ENCODE measurements at places on chromosomes 13 and 19. TPM values are rescaled to one million over a fixed set of nuclear protein-coding genes. Genes with fewer than 3 reads are reported as not detected.
A peak's percentile ranks its signal among the peaks of the same experiment; 100 is the strongest.

DNA sequence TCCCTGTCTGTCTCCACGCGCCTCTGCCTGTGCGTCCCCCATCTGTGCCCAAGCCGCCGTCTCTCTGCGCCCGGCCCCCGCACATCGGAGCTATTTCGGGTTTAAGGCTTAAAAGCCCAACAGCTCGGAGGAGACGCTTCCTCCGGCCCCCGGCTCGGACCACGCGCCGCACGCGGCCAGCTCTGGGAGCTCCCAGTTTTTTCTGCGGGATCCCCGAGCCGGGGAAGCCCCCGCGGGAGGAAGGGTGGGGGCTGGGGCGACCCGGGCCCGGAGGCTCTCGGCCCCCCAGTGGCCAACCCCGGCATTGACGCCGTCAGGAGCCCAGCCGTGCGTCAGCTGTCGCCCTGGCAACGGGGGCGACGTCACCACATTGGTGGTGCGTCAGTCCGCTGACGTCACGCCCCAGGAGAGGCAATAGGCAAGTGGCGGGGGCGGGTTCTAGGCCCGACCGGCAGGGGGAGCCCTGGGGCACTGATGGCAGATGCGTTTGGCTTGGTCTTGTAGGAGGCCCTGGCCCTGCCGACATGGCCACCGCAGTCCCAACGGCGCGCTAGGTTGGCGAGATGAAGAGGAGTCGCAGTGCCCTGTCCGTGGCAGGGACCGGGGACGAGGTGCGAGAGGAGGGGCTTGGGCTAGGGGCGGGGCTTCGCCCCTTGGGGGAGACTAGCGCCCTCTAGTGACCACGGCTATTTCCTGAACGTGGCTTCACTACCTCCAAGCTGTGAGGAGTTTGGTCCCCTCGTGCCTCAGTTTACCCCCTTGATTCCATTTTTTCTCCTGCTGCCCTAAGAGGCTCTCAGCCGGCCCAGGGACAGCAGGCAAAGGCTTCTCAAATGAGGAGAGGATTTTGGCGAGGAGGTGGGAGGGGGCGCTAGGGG, 3.7 kb upstream of the PDE4A start:
- DNase-seq: peak; percentile 71

GRCh38 chr13:25847145-25847544, 204.7 kb downstream of the SHISA2 start:
- no peak for DNase-seq

DNA sequence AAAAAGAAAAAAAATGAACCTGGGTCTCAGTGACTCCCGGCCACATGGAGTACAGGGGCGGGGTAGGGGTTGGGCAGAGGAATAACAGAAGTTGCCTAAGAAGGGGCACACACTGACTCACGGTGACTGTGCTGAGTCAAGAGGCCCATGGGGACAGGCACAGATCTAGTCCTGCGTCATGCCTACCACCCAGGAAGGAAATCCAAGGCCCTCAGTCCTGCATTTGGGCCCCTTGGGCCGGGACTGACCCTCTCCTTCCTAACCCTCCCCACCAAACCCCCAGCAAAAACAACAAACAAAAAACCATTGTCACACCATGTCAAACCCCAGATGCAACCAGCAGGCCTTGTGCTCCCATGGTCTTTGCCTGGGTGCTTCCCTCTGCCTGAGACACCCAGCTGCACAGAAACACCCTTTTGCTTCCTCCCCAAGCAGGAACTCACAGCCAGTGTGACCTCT, 9.6 kb upstream of the NOTCH3 start:
- DNase-seq: peak; percentile 30

DNA sequence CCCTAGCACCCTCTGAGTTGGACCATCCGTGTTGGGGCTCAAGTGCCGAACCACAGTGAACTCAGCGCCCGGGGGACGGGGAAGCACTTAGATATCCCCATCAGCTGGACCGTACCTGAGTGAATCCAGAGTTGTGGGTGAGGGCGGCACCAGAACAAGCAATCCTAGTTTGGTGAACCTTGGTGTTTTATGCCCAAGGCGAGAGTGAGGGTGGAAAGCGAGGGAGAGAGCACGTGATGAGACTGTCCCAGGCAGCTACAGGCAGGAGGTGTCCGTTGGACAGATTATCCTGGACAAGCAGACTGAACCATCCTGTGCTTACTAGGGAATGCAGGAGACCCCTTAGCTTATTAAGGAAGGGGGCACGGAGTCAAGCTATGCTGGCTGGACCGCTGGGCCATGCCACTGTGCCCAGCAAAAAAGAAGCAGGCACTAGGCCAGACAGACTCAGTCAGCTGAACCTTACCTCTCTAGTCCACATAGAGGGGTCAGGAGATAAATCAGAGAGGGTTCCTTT, 596 bp downstream of the GET3 start:
- no peak for DNase-seq

The LCP1 gene
- 41.1 TPM for polyA plus RNA-seq

- DNase-seq: no peak
These were observed 106.0 kb downstream of the RAP2A start for GRCh38 chr13:97539651-97540610.

The MAP1S gene
- polyA plus RNA-seq: 21.2 TPM

GRCh38 chr19:33956941-33957340, 160.3 kb downstream of the KCTD15 start:
- no peak for DNase-seq

The KRTDAP gene
- 0.40 TPM for polyA plus RNA-seq
